ENCODE measurements at places on chromosomes 5 and 9. TPM values are rescaled to one million over a fixed set of nuclear protein-coding genes. Genes with fewer than 3 reads are reported as not detected.

The CA9 gene
- total RNA-seq = not detected

The C6 gene
- not detected for total RNA-seq

The EPB41L4B gene
- total RNA-seq = 2.1 TPM

The WWC1 gene
- 1.4 TPM for total RNA-seq

The ZBTB26 gene
- 5.0 TPM for total RNA-seq

The MCC gene
- 45.6 TPM for total RNA-seq

The SLC34A1 gene
- total RNA-seq = not detected

The IL9 gene
- not detected for total RNA-seq

The LCN1 gene
- total RNA-seq = not detected

The TRIM41 gene
- 12.4 TPM for total RNA-seq

The PCDHA1 gene
- total RNA-seq = not detected

The HAVCR2 gene
- 0.72 TPM for total RNA-seq
